ENCODE measurements at places on chromosomes 1 and 21. TPM values are rescaled to one million over a fixed set of nuclear protein-coding genes. Genes with fewer than 3 reads are reported as not detected.

Gene SGIP1
- total RNA-seq: 0.79 TPM

Gene CD53
- not detected for total RNA-seq

Gene KRTAP24-1
- not detected for total RNA-seq

Gene CPTP
- 20.2 TPM for total RNA-seq

Gene ASAP3
- total RNA-seq: 1.8 TPM

DNA sequence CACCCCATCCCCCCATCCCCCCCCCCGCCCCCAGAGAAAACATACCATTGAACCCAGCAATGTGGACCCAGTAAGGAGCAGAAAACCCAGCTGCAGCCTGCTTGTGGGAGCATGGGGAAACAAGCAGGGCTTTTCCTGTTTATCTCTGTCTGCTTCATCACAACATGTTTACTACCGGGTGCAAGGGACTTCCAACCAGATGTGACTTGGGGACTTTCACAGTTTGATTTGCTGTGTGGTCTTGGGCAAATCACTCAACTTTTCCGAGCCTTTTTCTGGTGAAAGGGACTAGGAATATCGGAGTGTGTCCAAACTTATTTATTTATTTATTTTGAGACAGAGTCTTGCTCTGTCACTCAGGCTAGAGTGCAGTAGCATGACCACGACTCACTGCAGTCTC is 3.2 kb downstream of the TMCC2 start:
- no peak for DNase-seq

- DNase-seq: no peak
Measured at GRCh38 chr1:60963167-60963940, 119.0 kb upstream of the NFIA start.

DNA sequence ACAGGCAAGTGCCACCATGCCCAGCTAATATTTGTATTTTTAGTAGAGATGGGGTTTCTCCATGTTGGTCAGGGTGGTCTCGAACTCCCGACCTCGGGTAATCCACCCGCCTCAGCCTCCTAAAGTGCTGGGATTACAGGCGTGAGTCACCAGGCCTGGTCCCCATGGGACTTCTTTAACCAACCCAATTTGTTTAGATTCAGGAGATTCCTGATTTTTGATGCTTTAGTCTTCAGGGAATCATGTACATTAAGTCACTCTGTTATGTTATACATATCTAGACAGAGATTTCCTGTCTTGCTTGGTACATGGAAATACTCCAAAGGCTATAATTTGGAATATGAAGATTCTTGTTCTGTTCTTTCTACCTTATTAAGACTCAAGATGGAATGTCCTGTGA is 202.4 kb upstream of the L1TD1 start:
- no peak for DNase-seq

DNA sequence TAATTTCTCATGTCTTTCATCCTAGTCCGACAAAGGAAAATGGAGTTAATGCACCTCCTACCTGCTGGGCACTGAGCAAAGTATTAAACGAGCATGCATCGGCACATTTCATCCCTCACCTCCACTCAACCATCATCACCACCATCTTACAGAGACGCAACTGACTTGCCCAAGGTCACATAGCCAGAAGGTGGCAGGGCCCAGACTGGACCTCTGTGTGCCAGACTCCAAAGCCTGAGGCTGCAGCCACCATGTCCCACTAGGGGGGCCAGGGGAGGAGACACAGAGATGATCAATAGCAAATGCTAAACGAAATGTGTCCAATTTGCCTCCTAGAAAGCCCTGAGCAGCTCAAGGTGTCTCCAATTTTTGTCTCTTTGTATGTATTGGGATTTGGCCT is 163.7 kb upstream of the EDN2 start:
- no peak for DNase-seq

DNA sequence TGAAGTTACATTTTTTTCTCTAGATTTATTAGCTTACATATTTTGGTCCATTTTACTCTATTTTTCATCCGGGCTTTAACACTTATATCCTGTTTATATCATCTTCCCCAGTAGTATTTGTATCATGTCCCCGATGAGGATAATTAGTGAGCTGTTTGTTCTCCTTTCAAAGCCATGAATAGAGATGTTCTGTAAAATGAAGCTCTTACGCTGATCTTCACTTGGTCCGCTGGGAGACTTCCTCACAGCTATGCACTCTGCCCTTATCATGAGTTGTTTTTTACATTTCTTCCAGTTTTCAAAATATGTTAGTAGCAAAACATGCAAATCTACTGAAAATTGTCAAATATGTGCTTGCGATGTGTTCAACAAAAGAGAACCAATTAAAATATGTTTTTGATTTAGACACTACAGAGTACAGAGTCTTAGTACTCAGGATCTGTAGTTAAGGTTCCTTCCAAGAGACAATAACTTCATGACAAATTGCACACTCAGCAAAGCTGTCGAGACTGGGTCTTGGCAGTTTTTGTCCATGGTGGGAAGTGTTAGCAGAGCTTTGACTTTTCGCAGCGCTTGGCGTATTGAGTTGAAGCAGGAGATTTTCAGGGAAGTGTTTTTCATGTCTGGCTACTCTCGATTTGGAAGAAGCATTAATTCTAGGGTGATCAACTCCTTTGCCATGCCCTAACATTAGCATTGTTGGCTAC is 292.0 kb upstream of the ADAMTS5 start:
- DNase-seq: no peak

Data from bronchial epithelial cell (primary cell).